ENCODE measurements at places on chromosomes 6 and 20.

- no peak for DNase-seq
These were observed 417.3 kb downstream of the LMBRD1 start for GRCh38 chr6:69379518-69379917.

GRCh38 chr6:144310765-144311164 lies 25.6 kb downstream of the UTRN start:
- no peak for DNase-seq

GRCh38 chr6:4675121-4675520 lies 101.1 kb upstream of the CDYL start:
- no peak for DNase-seq

DNA sequence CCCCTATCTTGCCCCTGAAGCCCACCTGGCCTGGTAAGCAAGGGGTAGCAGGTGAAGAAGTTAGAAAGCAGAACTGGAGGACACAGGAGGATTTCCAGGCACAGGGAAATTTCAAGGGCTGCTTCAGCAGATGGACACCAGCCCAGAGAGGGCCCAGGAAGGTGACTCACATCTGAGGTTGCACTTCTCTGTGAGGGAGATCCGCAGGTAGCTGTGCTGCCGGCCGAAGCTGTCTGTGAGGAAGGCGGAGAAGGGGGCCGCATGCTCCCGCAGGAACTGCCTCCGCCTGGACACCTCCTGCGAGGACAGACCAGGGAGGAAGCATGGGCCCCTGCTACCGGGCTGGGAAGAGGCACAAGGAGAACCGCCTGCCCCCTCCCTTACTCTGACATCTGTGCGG lies 7.1 kb downstream of the MOCS1 start:
- DNase-seq, result no peak

- DNase-seq, result no peak
These were observed 417.2 kb upstream of the SULF2 start for GRCh38 chr20:48202334-48203113.

DNA sequence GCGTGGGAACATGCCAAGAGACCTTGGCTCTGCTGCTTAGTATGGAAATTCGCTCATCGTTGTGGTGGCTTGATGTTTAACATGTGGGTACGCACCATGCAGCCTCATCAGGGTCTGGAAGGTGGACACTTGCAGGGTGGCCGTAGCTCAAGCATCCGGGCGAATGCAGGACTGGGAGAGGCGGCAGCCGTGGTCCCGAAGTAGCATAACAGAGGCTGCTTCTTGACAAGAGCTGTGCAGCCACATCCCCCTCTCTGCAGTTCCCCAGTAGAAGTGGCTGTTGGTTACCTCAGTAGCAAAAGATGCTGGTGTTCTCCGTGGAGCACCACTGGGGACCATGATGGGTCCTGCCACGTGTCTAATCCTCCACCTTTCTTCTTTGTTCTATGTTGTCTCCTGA lies 195.0 kb downstream of the THBS2 start:
- no peak for DNase-seq

DNA sequence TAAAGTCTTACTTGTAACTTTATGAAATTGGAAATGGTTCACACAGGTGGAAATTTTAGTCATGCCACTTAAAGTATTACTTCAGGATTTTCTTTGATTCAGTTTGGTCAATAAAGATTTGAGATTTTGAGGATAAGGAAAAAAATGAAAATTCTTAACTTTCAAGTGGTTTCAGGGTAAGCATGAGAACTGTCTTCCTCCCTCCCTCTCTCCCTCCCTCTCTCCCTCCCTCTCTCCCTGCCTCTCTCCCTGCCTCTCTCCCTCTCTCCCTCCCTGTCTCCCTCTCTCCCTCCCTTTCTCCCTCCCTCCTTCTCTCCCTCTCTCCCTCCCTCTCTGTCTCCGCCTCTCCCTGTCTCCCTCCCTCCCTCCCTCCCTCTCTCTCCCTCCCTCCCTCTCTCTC lies 36.9 kb downstream of the L3MBTL3 start:
- no peak for DNase-seq

DNA sequence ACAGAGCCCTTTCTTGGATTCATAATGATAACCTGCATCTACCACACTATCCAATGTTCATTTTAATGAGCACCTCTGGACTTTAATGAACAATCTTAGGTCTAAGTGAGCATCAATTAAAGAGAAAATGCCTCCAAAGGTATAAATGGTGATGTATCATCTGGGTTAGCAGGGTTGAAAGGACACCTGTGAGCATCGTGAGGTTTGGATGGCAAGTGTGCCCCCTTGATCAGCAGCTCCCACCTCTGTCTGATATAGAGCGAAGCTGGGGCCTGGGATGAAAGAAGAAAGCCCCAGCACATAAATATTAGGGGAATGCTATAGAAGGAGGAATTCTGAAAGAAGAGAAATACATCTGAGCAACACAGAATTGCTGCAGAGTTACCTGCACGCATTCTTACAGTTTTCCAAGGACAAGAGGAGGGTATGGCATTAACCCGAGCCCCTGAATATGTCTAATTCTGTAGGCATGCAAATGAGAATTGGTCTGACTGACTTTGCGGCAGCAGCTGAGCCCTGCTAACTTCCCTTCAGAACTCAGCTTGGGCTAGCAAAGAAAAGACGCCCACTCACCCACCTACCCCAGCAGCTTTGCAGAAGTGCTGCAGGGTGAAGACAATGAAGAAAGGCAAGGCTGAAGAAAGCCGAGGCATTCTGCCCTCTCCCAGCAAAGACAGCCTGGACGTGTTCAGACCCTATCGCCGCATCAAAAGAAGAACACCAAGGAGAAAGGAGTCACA lies 136.2 kb downstream of the GMPR start:
- DNase-seq, result no peak

- DNase-seq, result no peak
These were observed 296.5 kb upstream of the RUNX2 start for GRCh38 chr6:45031601-45032000.

- no peak for DNase-seq
These were observed 29.8 kb downstream of the ANKEF1 start for GRCh38 chr20:10064611-10065010.

DNA sequence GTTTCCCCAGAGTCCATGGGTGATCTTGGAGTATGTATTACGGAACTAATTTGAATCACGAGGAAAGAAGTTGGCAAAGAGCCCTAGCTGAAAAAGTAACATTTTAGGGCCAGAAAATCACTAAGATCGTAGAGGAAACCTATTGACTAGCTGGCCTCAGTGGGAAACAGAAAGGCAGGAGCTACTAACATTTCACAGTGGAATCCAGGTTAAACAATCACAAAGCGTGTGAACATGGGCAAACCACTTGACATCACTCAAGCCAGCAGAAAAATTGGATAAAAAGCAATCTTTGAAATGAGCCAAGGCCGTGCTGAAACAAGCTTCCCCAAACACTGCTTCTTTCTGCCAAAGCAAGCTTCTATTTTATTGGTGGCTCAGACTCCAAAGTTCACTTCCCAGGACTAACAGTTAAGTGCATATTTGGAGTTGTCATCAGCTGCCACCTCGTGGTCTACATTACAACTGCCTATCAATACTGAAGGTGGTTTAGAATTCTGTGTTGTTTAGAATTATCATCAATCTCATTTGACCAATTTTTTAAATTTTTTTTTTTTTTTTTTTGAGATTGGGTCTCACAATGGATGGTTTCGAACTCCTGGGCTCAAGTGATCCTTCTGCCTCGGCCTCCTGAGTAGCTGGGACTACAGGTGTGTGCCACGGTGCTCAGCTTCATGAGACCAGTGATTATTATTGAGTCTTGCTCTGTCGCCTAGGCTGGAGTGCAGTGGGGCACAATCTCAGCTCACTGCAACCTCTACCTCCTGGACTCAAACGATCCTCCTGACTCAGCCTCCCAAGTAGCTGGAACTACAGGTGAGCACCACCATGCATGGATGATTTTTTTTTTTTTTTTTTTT lies 10.6 kb downstream of the RPS10 start:
- no peak for DNase-seq

DNA sequence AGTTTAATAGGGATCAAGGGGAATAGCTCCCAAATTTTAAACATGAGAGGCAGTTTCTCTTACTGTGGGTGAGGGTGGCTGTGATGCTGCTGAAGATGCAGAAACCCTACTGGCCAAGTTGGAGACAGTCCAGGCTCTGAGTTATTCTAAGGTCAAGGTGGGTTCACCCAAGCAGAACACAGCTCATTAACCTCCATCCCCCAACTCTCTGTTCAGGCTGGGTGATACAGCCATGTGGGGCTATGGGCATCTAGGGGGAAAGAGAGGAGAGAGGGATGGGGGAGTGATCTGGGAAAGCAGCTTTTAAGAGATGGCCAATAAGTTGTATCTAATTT lies 18.9 kb upstream of the TRAM2 start:
- no peak for DNase-seq

DNA sequence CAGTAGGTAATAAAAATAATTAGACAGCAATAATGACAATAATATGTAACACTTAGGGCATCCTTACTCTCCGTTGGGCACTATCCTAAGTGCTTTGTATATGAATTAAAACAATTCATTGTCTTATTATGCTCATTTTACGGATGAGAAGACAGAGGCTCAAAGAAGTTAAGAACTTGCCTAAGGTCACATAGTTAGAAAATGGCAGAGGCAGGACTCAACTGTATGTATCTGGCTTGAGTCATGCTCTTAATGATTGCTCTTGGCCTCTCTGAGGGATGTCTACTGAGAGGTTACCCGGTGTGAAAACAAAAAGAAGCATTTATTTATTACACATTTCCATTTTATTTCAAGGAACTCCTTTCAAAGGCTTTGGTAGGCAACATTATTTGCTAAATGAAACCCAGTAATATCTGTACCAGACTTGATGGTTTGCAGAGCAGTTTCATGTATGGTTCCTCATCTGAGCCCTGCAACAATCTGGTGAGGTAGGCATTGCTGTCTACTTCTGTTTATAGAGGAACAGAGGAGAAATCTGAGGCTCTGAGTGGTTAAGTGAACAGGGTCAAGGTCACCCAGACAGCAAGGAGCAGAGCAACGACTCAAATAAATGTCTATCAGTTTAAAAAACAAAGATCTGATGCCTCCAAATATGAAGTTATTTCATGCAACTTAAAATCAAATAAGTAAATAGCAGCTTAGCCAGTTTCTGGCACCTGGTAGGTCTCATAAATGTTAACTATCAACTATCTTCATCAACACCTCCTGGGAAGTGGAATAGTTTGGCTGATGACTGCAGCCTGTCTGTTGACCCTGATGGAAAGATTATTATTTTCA lies 4.2 kb upstream of the PARD6B start:
- no peak for DNase-seq

- DNase-seq, result no peak
These were observed 160.8 kb upstream of the KHDRBS2 start for GRCh38 chr6:62446647-62447316.

DNA sequence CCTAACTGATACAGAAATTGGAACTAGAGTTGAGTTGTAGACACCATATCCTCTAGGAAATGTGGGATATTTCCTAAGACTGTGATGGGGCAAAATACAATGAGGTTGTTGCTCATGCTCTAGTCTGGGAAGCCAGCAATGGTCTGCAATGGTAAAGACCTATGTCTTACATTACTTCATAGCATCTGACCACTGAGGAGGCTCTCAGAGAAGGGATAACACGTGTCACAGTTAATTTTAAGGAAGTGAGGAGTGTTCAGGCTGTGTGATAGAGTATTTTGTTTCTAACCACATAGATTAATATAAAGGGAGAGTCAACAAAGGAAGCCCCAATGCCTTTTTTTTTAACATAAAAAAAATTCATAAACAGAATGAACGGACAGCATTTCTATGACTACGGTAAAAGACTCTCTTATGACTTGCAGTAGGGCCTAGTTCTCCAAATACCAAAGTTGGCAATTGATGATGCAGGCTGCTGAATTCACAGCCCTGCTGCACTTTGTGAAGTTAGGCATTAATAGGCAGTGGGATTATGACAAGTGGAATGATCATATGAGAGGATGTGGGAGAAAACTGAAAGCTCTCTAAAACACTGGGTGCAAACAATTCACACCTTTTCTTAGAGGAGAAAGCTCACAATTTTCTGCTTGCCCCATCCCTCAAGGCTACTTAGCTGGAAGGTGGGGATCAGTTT lies 13.7 kb downstream of the KCNS1 start:
- no peak for DNase-seq

DNA sequence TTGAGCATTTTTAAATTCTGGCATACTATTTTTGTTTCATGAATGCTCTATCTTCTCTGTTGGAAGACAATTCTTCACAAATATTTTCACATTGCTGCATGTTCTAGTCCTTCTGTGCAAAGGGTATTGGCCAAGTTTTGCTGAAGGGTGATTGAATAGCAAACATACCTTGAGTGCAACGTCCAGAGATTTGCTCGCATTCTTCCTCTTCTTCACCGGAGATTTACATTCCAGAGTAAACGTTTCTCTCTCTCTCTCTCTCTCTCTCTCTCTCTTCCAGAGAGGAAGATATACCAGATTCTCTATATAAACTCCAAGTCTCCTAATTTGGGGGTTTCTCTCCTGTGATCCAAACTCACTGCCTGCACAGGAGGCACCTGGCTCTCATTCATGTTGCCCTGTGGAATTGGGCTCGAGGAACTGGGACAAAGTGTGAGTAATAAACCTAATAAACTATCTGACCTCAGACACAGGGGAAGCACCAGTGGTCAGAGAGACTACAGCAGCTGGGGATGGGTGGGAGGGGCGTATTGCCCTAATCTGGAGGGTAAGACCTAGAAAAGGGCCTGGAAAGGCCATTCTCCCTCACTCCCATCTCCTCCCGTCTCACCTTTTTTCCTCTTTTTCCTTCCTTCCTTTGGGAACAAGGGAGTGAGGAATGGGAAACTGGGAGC lies 1.1 kb upstream of the TREML1 start:
- DNase-seq, result no peak

- no peak for DNase-seq
These were observed 27.7 kb downstream of the COL20A1 start for GRCh38 chr20:63320616-63321147.

GRCh38 chr6:155257796-155258195 lies 6.0 kb upstream of the CLDN20 start:
- DNase-seq, result no peak

DNA sequence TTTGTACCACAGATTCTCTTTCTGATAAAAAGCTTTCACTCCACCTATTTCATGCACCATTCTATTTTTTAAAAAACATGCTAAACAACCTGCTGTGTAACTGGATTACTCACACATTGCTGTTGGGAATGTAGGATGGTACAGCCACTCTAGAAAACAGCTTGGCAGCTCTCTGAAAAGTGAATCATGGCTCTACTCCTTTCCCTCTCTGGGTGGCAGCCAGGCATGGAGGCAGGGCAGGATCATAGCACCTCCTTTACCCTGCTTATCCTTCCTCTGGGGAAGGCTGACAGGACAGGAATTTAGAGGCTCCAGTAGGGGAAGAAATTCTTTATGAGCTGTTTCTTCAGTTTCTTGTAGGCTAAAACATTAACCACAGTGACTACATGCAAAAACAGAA lies 6.7 kb upstream of the VNN2 start:
- no peak for DNase-seq

Data from GM19239 (cell line).